ENCODE measurements at places on chromosomes 5 and 9. TPM values are rescaled to one million over a fixed set of nuclear protein-coding genes. Genes with fewer than 3 reads are reported as not detected.

The MAMDC4 gene
- 1.1 TPM for total RNA-seq

The SLC6A3 gene
- not detected for total RNA-seq

The MYMK gene
- total RNA-seq = not detected

The TAF11L10 gene
- not detected for total RNA-seq

The BTNL9 gene
- total RNA-seq = under 0.01 TPM

The ELOVL7 gene
- 8.1 TPM for total RNA-seq

The IL4 gene
- total RNA-seq = not detected

The RANBP3L gene
- not detected for total RNA-seq

The SLC6A7 gene
- under 0.01 TPM for total RNA-seq

The VCAN gene
- 5.4 TPM for total RNA-seq

The GABRG2 gene
- under 0.01 TPM for total RNA-seq
